ENCODE measurements at places on chromosomes 7 and 10.

DNA sequence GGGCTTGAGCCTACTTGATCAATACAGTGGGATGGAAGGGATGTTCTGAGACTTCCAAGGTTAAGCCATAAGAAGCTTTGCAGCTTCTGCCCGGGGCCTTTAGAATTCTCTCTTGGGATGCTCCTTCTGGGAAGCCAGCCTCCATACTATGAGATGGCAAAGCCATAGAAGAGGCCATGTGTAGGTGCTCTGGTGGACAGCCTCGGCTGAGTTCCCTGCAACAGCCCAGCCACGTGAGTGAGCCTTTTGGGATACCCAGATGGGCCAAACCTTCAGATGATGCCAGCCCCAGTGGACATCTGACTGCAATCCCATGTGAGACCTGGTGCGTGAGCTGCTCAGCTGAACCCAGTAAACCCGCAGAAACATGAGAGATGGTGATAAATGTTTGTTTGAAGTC is 370.6 kb downstream of the RPS24 start:
- no peak for DNase-seq
- H3K27me3 ChIP-seq = no peaks in the 10 kb centered on the region
- H3K27ac ChIP-seq = no peak overlapping the region

GRCh38 chr7:36244429-36244828 is 91.4 kb downstream of the EEPD1 start:
- H3K27ac ChIP-seq = no peak overlapping the region
- H3K27me3 ChIP-seq = no peaks in the 10 kb centered on the region
- no peak overlapping the region for H3K4me3 ChIP-seq

- H3K27ac ChIP-seq = peak overlapping the region; percentile 92
- H3K4me3 ChIP-seq = peak overlapping the region; percentile 92
- H3K36me3 ChIP-seq = no peaks in the 10 kb centered on the region
- H3K4me1 ChIP-seq = peaks cover 50% of the 10 kb centered on the region
Measured at GRCh38 chr10:112376396-112376790, 2.5 kb downstream of the ACSL5 start.

DNA sequence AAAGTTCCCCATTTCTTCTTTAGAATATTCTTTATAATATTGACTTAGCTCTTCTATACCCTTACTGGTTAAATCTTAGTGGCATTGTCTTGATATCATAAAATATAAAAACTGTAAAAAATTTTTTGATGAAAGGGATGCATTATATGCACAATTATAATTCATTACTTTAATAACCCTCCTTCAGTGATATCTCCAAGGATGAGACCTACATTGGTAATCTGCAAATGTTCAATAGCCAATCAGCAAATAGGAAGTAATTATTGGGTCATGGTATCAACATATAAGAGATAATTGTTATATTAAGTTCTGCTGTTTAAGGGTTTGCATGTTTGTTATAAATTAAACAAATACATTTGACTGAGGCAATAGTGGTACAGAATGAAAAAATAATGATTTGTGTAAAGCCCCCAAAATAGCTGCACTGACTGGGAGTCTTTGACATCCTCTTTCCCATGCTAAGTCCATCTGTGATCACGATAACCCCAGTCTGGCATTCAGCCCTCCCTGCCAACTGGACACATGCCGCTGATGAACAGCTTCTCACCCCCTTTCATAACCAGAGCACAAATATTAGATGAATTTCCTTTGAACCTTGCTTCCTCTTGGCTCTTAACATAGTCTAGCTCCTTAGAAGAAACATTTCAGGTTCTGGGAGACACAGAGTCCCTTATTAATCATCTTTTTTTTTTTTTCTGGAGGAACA is 169.5 kb downstream of the CPED1 start:
- no peaks in the 10 kb centered on the region for H3K36me3 ChIP-seq
- no peaks in the 10 kb centered on the region for H3K4me1 ChIP-seq
- no peaks in the 10 kb centered on the region for H3K27me3 ChIP-seq
- no peak overlapping the region for H3K4me3 ChIP-seq

- no peaks in the 10 kb centered on the region for H3K4me1 ChIP-seq
- no peak overlapping the region for H3K4me3 ChIP-seq
- peak overlapping the region; percentile 64 for H3K27ac ChIP-seq
- H3K36me3 ChIP-seq = no peaks in the 10 kb centered on the region
- no peaks in the 10 kb centered on the region for H3K27me3 ChIP-seq
Measured at GRCh38 chr7:101729241-101729883, 88.1 kb upstream of the CUX1 start.

- no peaks in the 10 kb centered on the region for H3K36me3 ChIP-seq
- H3K4me1 ChIP-seq = no peaks in the 10 kb centered on the region
- DNase-seq = no peak
- H3K27ac ChIP-seq = no peak overlapping the region
- no peaks in the 10 kb centered on the region for H3K27me3 ChIP-seq
- H3K4me3 ChIP-seq = no peak overlapping the region
Measured at GRCh38 chr7:94595717-94596116, 60.2 kb downstream of the SGCE start.

DNA sequence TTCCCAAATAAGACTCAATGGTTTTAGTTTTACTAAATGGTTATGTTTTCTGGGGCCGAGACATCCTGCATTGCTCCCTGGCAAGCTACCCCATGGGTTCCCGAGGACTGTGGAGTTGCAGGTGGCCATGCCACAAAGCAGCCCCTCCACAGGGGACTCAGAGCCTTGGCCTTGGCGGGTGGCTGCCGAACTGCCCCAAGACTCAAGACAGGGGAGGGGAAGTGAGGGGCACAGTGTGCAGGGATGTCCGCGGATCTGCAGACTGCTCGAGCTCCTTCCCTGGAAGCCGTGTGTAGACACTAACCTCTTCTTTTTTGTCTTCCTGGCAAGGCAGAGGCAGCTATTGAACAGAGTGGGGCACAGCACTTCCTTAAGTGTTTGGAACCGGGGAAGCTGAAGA is 154.6 kb downstream of the EBF3 start:
- DNase-seq = no peak
- H3K4me1 ChIP-seq = no peaks in the 10 kb centered on the region
- no peaks in the 10 kb centered on the region for H3K27me3 ChIP-seq
- H3K27ac ChIP-seq = no peak overlapping the region
- H3K4me3 ChIP-seq = no peak overlapping the region

- no peak for DNase-seq
- H3K4me3 ChIP-seq = no peak overlapping the region
- no peaks in the 10 kb centered on the region for H3K27me3 ChIP-seq
- H3K4me1 ChIP-seq = no peaks in the 10 kb centered on the region
Measured at GRCh38 chr10:127880557-127880956, 12.2 kb downstream of the CLRN3 start.

- no peaks in the 10 kb centered on the region for H3K36me3 ChIP-seq
- H3K4me3 ChIP-seq = no peak overlapping the region
- no peaks in the 10 kb centered on the region for H3K4me1 ChIP-seq
- H3K27ac ChIP-seq = no peak overlapping the region
- DNase-seq = no peak
- no peaks in the 10 kb centered on the region for H3K27me3 ChIP-seq
Measured at GRCh38 chr7:91366091-91366490, 101.9 kb downstream of the FZD1 start.

- no peak overlapping the region for H3K4me3 ChIP-seq
- H3K27ac ChIP-seq = no peak overlapping the region
- H3K4me1 ChIP-seq = peaks cover 2% of the 10 kb centered on the region
- DNase-seq = no peak
Measured at GRCh38 chr10:62451611-62451975, 77.4 kb downstream of the ZNF365 start.

GRCh38 chr7:111082351-111082750 is 8.6 kb upstream of the LRRN3 start:
- DNase-seq = no peak
- H3K36me3 ChIP-seq = no peaks in the 10 kb centered on the region
- no peak overlapping the region for H3K27ac ChIP-seq
- H3K4me3 ChIP-seq = no peak overlapping the region
- no peaks in the 10 kb centered on the region for H3K27me3 ChIP-seq

GRCh38 chr10:74987339-74988053 is 124.0 kb upstream of the SAMD8 start:
- no peak for DNase-seq
- H3K36me3 ChIP-seq = peaks cover 8% of the 10 kb centered on the region
- H3K27ac ChIP-seq = no peak overlapping the region

DNA sequence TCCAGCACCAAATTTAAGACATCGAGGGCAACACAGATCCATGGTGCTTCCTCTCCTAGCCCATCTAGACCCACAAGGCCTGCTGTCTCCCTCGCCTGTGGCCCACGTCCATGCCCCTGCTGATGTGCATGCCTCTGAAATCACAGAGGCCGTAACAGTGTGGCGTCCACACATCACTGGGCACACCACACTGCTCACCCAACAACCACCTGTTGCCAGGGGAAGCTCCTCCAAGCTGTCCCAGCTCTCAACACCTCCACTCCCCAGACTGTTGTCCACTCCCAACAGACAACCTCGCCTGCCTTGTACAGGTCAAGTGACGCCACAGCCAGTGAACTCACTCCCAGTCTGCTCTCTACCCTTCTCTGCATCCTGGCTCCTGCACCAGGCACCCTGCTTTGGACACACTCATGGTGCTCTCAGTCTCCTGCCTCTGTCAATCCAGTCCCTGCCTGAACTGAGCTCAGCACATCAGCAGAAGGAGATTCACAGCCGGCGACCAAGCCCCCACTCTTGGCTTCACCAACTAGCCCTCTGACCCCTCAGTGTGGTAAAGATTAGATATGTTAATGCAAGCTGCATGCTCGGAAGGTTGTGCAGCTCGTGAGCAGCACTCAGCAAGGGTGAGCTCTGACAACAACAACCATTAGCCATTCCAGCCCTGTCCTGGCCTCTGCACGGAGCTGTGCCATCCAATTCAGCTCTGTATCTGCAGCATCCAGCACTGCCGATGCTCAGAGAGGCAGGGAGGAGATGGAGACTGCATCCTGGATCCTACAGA is 197.0 kb downstream of the TNS3 start:
- no peaks in the 10 kb centered on the region for H3K36me3 ChIP-seq
- H3K27ac ChIP-seq = no peak overlapping the region
- DNase-seq = no peak
- H3K27me3 ChIP-seq = no peaks in the 10 kb centered on the region
- no peak overlapping the region for H3K4me3 ChIP-seq
- no peaks in the 10 kb centered on the region for H3K4me1 ChIP-seq

- no peaks in the 10 kb centered on the region for H3K4me1 ChIP-seq
- no peaks in the 10 kb centered on the region for H3K36me3 ChIP-seq
- peaks cover 16% of the 10 kb centered on the region for H3K27me3 ChIP-seq
- no peak overlapping the region for H3K27ac ChIP-seq
- DNase-seq = no peak
- no peak overlapping the region for H3K4me3 ChIP-seq
Measured at GRCh38 chr10:1731592-1731991, 5.7 kb downstream of the ADARB2 start.

- H3K27ac ChIP-seq = no peak overlapping the region
- no peak for DNase-seq
- H3K4me1 ChIP-seq = no peaks in the 10 kb centered on the region
Measured at GRCh38 chr7:147759327-147759943, 831.1 kb upstream of the C7orf33 start.

- no peak for DNase-seq
- H3K27ac ChIP-seq = no peak overlapping the region
- H3K4me3 ChIP-seq = no peak overlapping the region
- no peaks in the 10 kb centered on the region for H3K27me3 ChIP-seq
Measured at GRCh38 chr10:1070919-1071318, 14.7 kb downstream of the WDR37 start.

DNA sequence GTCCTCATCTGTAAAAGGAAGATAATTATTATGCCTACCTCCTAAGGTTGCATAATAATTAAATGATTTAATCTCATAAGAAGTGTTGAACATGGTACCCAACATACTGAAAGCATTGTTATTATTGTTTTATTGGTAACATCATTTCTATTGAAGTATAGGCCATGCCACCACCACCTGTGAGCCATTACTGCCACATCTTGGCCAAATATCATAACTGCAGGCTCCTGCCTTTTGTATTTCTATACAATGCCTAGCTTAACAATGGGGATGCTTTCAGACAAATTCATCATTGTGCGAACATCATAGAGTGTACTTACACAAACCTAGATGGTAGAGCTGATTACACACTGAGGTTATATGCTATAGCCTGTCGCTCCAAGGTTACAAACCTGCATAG is 61.1 kb upstream of the NPSR1 start:
- H3K27me3 ChIP-seq = no peaks in the 10 kb centered on the region
- H3K27ac ChIP-seq = no peak overlapping the region
- DNase-seq = no peak
- H3K4me3 ChIP-seq = no peak overlapping the region
- H3K4me1 ChIP-seq = no peaks in the 10 kb centered on the region

GRCh38 chr7:7188091-7188490 is 5.7 kb downstream of the C1GALT1 start:
- H3K36me3 ChIP-seq = no peaks in the 10 kb centered on the region
- no peaks in the 10 kb centered on the region for H3K27me3 ChIP-seq
- no peak overlapping the region for H3K4me3 ChIP-seq

GRCh38 chr10:70669015-70669414 is 3.3 kb upstream of the ADAMTS14 start:
- peak overlapping the region; percentile 81 for H3K27ac ChIP-seq
- H3K27me3 ChIP-seq = peaks cover 4% of the 10 kb centered on the region
- H3K36me3 ChIP-seq = no peaks in the 10 kb centered on the region
- H3K4me3 ChIP-seq = no peak overlapping the region
- H3K4me1 ChIP-seq = no peaks in the 10 kb centered on the region

DNA sequence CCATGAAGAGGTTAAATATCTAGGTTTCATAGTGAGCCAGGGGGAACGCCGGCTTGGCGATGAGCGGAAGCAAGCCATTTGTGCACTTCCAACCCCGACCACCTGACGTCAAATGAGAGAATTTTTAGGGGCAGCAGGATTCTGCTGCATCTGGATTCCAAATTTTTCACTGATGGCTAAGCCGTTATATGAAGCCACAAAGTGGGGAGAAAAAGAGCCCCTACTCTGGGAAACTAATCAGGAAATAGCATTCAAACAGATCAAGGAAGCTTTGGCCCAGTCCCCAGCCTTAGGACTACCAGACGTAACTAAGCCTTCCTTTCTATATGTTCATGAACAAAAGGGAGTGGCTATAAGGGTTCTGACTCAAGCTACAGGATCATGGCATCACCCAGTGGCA is 12.9 kb upstream of the ADCK2 start:
- no peak for DNase-seq
- H3K36me3 ChIP-seq = no peaks in the 10 kb centered on the region
- no peak overlapping the region for H3K4me3 ChIP-seq
- H3K27ac ChIP-seq = no peak overlapping the region
- no peaks in the 10 kb centered on the region for H3K27me3 ChIP-seq
- H3K4me1 ChIP-seq = peaks cover 13% of the 10 kb centered on the region

DNA sequence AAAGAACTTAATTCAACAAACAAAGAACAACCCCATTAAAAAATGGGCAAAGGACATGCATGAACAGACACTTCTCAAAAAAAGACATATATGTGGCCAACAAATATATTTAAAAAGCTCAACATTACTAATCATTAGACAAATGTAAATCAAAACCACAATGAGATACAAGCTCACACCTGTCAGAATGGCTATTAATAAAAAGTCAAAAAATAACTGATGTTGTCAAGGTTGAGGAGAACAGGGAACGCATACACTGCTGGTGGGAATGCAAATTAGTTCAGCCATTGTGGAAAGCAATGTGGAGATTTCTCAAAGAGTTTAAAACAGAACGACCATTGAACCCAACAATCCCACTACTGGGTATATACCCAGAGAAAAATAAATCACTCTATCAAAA is 19.1 kb downstream of the ZFAND4 start:
- H3K27ac ChIP-seq = no peak overlapping the region
- H3K4me1 ChIP-seq = no peaks in the 10 kb centered on the region
- H3K4me3 ChIP-seq = no peak overlapping the region
